ENCODE measurements at places on chromosomes 3 and 15.

DNA sequence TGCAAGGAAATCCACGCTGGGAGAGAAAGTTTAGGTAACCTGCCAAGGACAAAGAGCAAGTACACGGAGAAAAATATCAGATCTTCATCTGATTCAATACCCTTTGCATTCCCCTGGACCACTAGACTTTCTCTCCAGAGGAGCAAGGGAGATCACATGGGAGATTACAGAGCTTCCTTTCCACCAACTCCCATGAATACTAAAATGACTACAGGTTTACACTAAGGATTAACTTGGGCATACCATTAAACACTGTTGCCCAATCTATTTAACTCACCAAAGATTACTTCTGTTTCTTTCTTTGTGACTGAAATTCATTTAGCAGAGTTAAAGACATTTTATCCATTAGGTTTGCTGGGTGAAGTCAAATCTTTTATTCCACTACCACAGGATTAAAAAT is 71.2 kb downstream of the RYK start:
- no peak for DNase-seq

DNA sequence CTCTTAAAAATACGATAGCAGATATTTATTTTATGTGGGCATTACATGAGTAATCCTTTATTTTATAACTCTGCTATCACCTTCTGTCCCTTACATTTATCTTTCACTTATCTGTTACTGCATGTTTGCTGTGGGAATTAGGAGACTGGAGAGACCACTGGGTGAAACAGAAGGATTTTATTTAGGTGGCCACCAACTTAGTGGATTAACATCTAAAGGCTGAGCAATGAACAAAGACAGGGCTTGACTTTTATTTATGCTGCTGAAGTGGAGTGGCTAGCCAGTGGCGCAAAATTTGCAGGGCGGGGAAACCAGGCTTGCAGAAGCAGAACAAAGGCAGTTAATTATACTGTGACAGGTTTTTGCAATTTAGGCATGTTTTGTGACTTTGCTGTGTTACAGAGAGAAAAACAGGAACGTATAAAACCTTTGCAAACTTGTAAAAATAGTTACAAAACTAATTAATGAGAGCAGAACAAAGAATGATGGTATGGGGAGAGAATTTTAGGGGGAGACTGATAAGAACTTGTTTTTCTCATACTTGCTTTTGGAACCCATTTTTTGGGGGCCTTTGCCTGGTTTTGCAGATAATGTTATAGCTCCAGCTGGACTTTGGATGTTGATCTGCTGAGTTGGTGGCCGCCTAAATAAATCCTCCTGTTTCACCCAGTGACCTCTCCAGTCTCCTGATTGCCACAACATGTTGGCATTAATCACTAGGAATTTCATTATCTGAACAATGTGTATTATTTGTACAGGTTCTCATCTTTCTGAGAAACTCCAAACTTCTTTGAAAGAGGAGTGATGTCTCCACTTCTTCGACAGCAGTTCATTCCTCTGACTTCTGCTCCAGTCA is 18.0 kb downstream of the KLHL24 start:
- no peak for DNase-seq

- no peak for DNase-seq
Measured at GRCh38 chr3:179837374-179837773, 184.5 kb downstream of the USP13 start.

GRCh38 chr15:58087871-58088270 is 22.4 kb upstream of the ALDH1A2 start:
- no peak for DNase-seq

DNA sequence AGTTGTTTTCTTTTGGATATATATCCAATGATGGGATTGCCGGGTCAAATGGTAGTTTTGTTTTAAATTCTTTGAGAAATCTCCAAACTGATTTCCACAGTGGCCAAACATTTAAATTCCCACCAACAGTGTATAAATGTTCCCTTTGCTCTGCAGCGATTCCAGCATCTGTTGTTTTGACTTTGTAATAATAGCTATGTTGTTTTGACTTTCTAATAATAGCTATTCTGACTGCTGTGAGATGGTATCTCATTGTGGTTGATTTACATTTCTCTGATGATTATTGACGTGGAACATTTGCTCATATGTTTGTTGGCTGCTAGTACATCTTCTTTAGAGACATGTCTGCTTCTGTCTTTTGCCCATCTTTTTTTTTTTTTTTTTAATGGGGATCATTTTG is 332.2 kb upstream of the GBE1 start:
- no peak for DNase-seq

GRCh38 chr3:144763878-144764454 is 792.3 kb downstream of the DIPK2A start:
- no peak for DNase-seq

GRCh38 chr3:131386429-131387165 is 5.0 kb downstream of the NUDT16 start:
- DNase-seq, result no peak

DNA sequence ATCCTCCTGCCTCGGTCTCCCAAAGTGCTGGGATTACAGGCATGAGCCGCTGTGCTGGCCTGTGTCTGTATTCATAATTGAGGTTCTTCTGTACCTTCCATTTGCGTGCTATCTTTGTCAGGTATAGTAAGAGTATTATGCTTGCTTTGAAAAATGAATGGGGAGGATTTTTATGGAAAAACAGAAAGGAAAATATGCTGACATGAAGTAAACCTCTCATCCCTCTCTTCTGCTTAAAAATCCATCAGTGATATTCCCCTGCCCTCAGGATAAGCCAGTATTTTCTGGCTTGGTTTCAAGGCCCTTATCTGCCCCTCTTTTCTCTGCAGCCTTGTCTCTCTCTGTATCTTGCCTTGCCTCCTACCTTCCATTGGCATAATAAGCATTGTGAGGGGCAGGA is 80.7 kb downstream of the NR1D2 start:
- DNase-seq, result no peak

DNA sequence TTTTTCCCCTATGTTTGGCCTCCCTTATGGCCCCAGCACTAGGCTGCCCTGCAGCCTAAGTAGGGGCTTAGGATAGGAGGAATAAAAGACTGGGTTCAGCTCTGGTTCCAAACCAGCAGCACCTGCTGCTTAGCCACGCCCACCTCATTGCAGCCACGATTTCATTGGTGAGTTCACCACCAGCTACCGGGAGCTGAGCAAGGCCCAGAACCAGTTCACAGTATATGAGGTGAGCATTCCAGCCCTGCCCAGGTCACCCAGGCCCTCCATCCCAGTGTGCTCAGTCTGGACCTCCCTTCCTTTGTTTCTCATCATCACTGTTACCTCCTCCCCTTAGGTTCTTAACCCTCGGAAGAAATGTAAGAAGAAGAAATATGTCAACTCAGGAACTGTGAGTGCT is 11.5 kb downstream of the CPNE9 start:
- peak; percentile 47 for DNase-seq

- DNase-seq, result no peak
Measured at GRCh38 chr15:85010386-85011159, 28.9 kb downstream of the PDE8A start.

GRCh38 chr3:185988816-185989175 is 51.0 kb upstream of the TRA2B start:
- DNase-seq, result no peak

DNA sequence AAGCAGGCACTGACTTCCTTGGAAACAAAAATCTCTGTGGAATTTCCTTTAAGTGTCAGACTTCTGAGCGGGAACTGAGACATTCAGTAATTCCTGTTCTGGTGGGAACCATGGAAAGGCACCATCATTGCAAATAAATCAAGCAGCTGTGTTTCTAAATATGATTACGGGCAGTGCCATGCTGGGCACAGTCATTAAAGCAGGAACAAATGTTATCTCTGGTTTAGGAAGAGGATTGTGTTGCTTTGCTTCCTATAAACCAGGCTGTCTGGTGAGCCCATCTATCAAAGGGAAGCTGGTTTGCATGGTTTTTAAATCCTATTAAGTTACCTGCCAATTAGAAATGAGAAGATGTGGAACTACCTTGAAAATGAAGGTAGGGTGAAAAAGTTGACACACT is 86.7 kb downstream of the EBLN2 start:
- DNase-seq, result no peak

GRCh38 chr3:54818942-54819341 is 108.9 kb downstream of the LRTM1 start:
- DNase-seq, result no peak

GRCh38 chr3:16330351-16330750 is 65.3 kb downstream of the OXNAD1 start:
- DNase-seq, result no peak

DNA sequence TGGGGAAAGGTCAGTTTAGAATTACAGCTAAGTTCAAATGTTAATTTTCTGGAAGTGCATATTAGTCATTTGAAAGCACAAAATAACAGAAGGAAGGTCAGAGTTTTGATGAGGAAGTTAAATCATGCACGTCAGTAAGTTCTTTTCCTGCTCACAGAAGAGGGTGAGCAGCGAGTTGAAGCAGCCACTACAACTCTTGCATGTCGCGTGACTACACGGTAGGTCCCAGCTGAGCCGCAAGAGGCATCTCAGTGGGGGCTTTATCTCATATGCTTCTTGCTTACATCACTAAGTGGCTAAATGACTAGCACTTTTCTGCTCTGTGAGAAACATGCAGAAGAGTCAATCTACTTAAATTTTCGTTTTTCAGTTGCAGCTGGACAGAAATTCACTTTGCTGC is 21.3 kb upstream of the SEC62 start:
- no peak for DNase-seq

DNA sequence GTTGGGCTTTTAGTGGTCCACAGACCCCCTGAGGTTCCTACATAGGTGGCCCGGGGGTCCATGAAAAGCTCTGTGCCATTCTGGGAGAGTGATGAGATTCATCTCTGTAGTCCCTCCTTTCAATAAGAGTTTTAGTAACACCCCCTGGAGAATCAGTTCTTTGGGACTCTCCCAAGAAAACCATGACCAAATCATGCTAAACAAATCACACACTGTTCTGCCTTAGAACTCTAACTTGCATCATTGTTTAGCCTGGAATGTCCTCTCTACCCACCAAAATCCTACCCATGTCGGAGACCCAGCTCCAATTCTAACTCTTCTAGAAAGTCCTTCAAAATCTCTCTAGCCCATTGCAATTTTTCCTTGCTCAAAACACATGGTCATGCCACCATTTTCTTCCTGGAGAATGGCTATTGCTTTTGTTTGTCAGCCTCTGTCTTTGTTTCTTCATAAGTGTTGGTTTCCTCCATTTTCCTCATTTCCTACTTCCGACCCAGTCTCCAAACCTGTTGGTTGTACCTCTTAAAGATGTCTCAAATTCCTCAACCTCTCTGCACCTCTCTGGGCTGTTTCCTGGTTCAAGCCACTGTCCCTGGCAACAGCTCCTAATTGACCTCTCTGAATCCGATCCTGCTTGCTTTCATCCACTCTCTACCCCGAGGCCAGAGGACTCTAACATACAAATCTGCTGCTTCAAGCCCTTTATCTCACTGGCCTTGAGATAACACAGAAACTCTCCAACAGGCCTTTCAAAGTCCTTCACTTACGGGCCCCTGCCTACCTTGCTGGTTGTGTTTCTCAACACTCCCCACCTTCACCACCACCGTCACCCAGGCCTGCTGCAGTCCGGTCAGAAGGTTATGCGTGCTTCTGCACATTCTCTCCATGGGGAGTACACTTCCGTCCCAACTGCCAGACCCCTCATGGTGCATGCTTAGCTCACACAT is 23.7 kb downstream of the CYP19A1 start:
- no peak for DNase-seq
